ENCODE measurements at places on chromosomes 7 and 10.
A peak's percentile ranks its signal among the peaks of the same experiment; 100 is the strongest.

DNA sequence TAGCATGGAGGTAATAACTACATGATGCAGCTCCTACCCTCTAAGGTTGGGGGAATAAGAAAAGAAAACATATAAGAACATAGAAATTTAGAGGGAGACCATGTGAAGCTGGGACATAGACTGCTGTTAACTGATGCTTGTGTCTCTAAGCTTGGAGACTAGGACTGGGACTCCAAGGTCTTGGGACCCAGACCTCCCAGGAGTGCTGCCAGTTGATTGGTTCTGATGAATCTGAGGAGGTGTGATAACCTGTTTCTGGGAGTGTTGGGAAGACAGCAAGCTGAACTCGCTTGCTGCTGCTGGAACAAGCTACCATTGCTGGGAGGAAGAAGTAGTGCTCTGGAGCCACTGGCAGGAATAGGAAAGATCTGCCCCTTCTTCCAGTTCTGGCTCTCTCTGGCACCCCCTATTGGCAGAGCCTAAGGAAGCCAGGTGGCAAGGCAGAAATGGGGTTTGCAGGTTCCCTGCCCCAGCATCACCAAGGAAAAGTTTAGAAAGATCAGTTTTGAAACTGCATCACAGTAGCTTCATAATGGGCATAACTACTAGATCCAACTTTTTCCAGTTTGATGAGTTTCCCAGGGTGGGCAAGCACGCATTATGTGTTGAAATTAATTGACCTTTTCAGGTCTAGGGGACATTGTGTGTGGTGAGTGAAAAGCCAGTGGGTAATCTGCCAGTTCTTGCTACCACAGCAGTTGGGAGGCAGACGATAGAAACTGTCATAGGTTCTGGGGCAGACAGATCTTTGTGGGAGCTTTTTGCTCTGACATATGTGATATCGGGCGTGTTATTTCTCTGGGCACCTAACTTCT is 140.7 kb downstream of the SND1 start:
- DNase-seq, result peak; percentile 42

- DNase-seq, result no peak
These were observed 5.7 kb downstream of the ZNF22 start for GRCh38 chr10:45006276-45007030.

DNA sequence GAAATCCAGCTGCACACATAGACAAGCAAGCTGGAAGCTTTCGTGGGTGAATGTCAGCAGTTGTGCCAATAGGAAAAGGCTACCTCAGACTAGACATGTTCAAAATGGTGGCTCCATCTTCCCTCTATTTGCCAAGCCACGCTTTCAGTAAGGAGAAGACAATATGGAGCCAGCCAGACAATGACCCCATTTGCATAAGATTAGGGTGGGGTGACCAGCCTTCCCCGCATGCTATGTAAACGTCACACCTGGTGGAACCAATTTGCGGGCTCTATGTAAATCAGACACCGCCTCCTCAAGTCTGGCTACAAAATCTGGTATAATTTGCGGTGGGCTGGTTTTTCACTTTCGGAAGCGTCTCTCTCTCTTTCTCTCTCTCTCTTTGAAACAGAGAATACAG is 297.4 kb upstream of the PCDH15 start:
- no peak for DNase-seq

DNA sequence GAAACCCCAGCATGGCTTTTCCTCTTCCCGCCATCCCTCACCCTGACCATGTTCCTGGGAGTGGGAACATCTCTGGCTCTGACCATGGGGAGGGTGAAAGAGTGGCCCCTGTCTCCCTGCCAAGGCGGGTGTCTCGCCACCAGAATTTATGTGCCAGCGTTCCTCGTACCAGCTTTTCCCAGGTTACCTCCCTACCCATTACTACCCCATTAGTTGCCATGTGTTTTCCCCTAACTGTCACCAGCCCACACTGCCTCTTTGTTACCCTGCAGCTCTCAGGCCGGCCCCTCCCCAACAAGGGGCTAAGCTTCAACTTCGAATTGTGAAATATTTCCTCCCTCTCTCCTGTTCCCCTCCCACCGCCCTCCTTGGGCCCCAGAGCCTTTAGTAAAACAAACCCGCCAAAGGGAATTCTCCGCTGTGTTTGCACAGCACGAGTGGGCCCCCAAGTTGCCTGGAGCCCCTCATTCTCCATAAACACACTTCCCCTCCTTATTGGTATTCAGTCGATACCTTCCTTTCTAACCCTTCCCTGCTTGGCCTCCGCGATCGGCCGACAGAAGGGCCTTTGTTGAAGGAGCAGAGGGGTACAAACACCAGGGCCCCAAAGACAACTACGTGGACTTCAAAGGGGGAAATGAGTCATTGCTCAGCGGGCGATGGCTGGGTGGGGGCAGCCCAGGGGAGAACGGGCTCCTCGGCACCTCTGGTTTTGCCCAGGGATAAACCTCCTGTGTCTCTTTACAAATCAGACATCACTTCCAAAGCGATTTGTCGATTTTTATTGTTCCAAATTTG is 45.5 kb downstream of the SLIT1 start:
- peak; percentile 6 for DNase-seq

GRCh38 chr7:39045231-39045630 is 67.5 kb downstream of the POU6F2 start:
- DNase-seq, result no peak

DNA sequence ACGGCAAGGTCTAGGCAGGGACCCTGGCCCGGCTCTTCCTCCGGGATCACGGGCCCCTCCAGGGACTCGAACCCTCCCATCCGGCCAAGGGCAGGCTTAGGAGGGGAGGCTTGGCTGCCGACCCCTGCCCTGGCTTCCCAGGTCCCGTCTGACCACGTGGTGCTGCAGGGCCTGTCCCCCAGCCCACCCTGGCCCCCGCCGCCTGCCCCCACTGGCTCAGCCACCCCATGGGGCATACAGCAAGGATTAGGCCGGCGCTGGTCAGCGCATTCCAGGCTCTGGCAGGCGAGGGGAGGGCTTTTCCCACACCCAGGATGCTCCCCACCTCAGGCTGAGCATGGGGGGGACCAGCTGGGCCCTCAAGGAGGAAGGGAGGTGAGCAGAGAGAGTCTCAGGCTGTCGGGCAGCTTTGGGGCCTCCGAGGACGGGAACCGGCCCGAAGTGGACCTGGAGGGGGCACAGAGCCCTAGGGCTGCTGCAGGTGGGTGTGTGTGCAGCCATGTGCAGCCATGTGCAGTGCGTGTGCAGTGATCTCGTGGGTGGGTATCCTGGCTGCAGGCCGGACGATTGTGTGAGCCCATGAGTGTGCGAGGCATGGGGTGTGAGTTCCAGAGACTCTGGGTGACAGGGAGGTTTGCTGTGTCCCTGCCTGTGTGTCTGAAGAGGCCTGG is 713 bp upstream of the GRIFIN start:
- no peak for DNase-seq

DNA sequence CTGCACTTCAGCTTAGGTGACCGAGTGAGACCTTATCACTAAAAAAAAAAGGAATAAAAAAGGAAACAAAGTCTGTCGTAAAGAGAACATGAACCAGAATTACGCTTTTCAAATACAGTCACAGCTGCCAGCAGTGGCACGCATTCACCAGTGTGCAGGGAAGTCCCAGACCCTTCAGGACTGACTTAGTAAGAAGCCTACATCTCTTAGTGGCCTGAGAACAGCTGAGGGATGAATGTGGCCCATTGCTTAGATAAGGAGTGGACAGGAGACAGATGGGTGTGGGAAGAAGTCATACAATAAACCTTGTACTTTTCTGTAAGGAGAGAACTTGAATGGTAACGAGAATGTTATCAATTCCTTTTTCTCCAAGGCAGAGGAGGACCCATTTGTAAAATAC is 178.5 kb downstream of the JCAD start:
- no peak for DNase-seq

DNA sequence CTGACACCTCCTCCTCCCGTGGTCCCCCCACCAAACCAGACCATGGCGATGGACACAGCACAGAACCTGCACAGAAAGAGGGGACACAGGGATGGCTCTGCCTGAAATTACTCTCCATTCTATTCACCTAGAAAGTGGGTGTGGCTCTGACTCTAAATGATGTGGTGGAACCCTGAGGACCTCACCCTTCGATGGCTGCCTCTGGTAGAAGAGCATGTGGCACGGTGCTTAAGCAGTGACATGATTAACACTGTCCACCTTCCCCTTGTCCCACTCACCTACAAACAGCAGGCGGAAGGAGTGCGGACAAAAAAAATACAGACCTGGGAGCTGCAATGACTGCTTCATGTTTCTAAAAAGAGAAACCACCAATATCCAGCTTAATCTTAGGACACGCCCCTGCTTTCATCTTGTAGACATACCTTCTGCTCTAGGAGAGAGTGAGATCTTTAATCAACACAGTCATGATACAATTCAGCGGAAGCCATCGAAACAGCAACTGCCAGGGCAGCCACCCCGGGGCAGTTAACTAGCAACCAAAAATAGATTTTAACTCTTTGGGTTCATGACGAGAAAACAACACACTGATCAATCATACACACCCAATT is 11.4 kb downstream of the JCAD start:
- peak; percentile 19 for DNase-seq

- DNase-seq, result no peak
These were observed 123.6 kb downstream of the ADCYAP1R1 start for GRCh38 chr7:31175672-31176071.

- DNase-seq, result no peak
These were observed 37.6 kb downstream of the GRM8 start for GRCh38 chr7:127214956-127215718.

DNA sequence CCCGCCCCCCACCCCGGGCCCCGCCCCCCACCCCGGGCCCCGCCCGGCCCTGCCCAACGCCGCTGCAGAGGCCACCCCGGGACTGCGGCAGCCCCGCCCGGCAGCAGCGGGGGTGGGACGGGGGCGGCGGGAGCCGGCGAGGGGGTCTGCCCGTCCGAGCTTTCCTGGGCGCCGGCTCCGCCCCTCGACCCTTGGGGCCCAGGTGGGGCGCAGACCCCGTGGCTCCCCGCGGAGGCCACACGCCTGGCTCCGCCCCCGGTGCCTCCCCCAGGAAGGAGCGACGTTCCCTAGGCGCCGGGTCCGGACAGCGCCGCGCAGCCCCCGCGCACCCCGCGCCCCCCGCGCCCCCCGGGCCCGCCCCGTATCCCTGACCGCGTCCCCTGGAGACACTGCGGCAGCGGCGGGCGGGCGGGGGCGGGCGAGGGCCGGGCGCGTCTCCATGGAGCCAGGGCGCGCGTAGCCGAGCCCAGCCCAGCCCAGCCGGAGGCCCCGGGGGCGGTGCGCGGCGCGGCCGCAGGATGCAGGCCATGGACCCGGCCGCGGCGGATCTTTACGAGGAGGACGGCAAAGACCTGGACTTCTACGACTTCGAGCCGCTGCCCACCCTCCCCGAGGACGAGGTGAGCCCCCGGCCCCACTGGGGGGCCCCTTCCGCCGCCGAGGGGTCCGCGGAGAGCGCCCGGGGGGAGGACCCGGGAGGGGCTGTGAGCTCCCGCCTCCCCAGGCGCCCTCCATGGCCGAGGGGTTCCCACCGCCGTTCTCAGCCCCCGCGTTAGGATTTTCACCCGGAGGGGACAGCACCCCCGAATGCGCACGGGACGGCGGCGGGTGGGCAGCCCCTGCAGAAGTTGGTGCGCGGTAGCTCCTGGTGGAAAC is at the start of gene KNDC1:
TSS of gene KNDC1 (plus strand) at position 270 of the 876 bp plus-strand sequence. CDS start at position 519, 249 bp downstream.
- no peak for DNase-seq

DNA sequence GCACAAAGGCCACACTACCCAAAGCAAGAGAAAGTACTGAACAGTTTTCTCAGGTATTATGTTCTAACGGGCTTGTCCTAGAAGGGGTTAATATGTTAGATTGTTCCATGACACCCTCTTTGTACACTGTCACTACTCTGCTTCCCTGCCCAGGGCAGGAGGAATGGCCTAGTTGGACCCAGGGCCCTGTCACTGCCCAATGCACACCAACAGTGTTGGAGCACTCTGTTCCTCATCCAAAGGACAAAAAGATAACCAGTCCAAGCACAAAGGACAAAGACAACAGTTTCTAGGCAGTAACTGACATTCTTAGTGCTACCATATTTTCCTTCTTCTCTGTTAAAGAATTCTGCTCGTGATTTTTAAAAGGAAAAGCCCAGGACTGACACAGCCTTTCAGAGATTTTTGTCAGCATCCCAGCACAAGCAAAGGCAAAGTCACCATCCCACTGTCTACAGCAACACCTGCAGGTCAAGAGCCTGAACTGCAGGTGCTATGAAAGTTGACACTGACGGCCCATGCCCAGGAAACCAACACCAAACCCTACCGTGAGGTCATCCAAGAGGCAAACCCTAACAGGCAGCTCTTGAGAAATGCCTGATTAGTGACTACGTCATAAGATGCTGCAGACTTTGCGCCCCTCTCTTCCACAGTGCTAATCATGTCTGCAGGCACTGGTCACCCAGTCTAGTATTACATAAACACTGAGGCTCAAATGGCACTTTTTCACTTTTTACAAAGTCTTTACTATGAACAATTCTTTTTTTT is 13.2 kb downstream of the NUDCD3 start:
- DNase-seq, result peak; percentile 73

GRCh38 chr7:123929107-123929506 is 4.1 kb downstream of the SPAM1 start:
- DNase-seq, result no peak

GRCh38 chr7:7504910-7505704 is 30.6 kb downstream of the COL28A1 start:
- DNase-seq, result no peak

GRCh38 chr7:106504645-106505044 is 156.3 kb downstream of the CCDC71L start:
- DNase-seq, result peak; percentile 45

DNA sequence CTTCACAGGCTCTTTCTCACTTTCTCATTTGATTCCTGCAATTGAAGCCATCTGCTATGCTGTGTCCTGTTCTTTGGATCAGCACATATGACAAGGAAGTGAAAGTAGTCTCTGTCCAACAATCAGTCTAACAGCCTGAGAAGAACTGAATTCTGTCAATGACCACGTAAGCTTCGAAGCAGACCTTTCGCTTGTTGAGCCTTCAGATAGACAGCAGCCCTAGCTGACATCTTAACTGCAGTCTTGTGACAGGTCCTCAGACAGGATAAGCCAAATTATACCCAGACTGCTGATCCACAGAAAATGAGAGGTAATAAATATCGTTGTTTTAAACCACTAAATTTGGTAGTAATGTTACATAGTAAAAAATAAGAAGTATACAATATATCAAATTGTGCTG is 691.0 kb upstream of the LRRTM3 start:
- DNase-seq, result no peak

GRCh38 chr10:31136930-31137885 is 105.5 kb upstream of the ZNF438 start:
- DNase-seq, result no peak

DNA sequence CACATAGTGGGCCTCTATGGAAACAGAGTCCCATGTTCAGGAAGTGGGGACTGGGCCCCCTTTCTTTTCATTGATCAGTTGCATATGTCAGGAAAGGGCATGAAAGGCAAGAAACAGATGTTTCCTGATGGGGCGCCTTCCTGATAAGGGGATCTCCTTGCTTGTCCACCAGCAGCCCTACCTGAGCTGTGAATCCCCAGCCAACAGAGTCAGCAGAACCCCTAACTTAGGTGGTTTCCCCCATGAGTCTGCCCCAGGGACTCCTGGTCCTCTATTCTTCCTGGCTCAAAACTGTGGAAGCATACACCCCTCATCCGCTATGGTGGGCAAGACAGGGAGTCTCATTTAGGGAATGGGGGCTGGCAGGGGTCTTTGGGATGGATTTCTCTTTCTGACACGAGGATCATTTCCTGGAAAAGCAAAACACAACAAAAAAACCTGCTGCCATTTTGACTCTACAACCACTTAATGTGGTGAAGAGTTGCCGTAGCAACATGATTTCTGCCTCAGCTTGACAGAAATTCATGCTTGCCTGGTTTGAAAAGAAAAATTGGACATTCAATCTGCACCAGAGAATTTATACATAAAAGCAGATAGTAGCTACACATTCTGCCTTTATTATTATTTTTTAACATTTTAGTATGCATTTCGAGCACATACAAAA is 119.8 kb downstream of the SPAG6 start:
- DNase-seq, result no peak

All from activated CD8-positive, alpha-beta T cell treated with anti-CD3 and anti-CD28 coated beads for 36 hours (primary cell).